ENCODE measurements at places on chromosomes 6 and 20. TPM values are rescaled to one million over a fixed set of nuclear protein-coding genes. Genes with fewer than 3 reads are reported as not detected.
A peak's percentile ranks its signal among the peaks of the same experiment; 100 is the strongest.

GRCh38 chr20:15986690-15987089 is 586.6 kb downstream of the KIF16B start:
- DNase-seq, result no peak

FHL5 gene
- total RNA-seq, result 3.4 TPM

HLA-DOA gene
- total RNA-seq, result 4.7 TPM

DNA sequence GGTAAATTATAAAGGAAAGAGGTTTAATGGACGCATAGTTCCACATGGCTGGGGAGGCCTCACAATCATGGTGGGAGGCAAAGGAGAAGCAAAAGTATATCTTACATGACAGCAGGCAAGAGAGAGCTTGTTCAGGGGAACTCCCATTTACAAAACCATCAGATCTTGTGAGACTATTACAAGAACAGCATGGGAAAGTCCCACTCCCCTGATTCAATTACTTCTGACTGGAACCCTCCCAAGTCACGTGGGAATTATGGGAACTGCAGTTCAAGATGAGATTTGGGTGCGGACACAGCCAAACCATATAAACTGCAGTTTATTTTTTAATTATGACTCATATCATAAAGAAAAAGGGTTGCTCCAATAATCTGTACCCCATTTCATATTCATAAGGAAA is 22.3 kb upstream of the HLA-DQA2 start:
- DNase-seq, result no peak

DNA sequence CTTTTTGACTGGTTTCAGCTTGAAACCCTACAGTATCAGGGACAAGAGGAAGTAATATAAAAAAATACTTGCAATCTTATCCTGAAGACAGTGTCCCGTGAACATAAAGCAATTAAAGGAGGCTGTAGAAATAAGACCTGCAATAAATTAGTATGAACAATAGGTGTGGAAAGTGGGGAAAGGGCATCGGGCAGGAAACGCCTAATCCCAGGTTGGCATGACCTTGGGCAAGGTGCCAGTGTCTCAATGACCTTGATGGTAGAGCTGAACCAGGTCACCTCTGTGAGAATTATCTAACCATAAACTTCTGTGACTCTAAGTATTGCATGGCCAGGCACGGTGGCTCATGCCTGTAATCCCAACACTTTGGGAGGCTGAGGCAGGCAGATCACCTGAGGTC is 115.2 kb downstream of the LY86 start:
- DNase-seq, result peak; percentile 95

- no peak for DNase-seq
These were observed 627.5 kb downstream of the PRKN start for GRCh38 chr6:162100096-162100495.

RIOK1 gene
- total RNA-seq, result 15.6 TPM

DNA sequence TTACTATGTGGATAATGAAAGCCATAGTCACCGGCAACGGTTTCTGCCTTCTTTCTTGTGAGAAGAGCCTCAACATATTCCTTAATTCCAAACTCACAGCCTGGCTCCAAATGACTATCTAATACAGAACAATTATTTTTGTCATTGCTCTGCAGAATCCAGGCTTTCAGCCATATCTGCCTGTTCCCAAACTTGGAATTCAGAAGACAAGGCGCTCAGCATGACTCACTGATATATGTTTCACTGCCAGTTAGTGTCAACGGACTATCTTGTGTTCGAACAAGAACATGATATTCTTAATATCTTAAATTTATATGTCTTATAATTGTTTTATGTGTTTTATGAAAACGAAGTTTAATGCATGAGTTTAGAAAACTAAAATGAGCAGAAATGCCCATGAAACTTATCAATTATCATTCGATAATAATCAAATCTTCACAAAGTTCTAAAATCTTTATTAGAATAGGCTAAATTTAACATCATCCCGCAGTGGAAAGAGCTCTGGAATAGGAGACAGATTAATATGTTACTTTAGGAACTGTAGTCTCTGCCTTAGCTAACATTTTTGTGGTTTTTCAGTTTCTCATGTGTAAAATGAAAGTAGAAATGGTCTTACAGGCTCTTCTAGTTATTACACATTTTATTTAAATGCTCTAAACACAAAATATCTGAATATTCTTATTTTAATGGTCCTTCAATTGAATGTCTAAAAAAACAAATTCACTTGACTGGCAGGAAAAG is 669.3 kb upstream of the GJE1 start:
- no peak for DNase-seq

DNA sequence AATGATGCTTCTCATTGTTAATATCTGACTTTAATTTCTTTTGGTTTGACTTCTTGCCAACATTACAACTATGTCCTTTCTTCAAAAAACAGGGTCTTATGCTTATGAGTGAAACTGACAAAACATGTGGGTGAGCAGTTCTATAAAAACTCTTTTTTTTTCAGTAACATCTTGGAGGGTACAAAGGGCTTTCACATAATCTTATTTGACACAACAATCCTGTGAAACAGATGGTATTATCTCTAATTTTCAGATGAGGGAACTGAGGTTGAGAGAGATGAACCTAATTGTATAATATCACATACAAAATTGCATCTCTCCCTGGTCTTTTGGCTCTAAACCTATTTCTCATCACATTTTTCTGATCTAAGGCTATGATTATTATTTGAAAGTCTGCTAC is 38.3 kb downstream of the MAPK14 start:
- DNase-seq, result no peak

DNA sequence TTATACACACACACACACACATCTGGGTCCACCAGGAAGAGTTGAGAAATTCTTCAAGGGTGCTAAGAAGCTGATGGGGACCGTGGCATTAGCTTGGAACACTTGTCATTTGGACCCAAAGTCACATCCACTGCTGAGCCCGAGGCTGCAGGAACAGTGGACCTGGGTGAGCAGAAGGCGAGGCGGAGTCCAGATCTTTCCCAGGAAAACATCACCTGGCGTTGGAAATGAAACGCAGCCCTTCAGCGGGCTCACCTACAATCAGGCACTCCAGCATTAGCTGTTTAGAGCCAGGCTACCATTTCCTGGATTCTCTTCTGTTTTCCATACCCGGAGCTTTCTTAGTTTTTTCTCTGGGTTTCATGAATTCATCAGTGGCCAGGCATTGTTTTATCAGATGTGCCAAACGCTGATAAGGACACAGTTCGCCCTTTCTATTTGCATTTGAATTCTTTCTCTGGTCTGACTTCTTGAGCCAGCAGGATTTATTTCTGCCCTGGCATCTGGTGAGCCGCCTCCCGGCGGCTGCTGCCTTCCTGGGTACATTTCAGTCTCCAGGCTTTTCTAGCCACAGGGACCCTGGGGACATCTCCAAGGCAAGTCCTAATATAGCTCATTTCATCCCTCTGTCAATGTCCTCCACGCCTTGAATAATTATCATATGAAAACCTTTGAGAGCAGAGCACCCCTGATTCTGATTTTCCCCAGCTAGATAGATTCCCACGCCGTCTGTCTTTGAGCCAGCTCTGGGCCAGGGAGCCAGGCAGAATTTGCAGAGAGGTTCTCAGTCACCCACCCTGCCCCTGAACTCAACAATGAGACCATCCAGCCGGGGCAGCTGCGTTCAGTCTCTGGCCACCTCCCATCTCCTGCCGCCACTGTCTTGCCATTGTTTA is 170.9 kb downstream of the TTLL2 start:
- no peak for DNase-seq

DYNLT2 gene
- 1.6 TPM for total RNA-seq

DNA sequence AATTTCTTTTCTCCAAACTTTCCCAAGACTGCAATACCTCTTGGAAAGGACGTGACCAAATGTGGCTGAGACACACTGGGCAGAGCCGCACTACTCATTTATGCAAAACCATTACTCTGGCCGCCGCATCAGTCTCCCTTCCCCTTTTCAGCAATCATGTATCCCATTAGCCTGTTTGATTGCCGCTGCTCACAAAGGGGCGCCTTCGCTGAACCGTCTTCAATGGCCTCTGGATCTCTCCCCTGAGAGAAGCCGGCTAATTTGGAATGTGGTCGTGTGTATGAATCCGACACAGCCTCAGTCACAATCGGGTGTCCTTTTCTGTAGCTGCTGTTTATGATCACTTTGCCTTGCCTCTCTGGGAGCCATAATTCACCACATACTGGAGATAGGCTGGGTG is 361.1 kb downstream of the ZFAND3 start:
- no peak for DNase-seq

BANF2 gene
- not detected for total RNA-seq

EPPIN gene
- not detected for total RNA-seq

DNA sequence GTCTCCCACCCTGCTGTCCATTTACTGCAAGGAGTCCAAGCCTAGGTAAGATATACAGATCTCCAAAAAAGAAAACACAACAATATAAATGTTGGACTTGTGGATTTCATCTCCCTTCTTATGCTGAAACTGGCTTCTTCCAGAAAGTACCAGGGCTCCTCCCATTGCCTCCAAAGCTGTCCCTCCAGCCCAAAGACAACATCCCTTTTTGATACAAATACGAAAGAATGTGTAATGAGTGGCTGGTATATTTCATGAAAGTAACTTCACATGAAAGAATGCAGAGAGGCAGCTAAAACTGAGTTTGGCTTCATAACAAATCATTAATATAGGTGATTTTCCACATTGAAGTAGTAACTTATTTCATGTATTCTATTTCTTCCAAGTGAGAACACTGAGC is 7.9 kb downstream of the MAFB start:
- DNase-seq, result no peak

GRCh38 chr6:43290339-43290904 is 7.6 kb upstream of the SLC22A7 start:
- DNase-seq, result no peak

CALHM6 gene
- total RNA-seq, result 4.2 TPM

DNA sequence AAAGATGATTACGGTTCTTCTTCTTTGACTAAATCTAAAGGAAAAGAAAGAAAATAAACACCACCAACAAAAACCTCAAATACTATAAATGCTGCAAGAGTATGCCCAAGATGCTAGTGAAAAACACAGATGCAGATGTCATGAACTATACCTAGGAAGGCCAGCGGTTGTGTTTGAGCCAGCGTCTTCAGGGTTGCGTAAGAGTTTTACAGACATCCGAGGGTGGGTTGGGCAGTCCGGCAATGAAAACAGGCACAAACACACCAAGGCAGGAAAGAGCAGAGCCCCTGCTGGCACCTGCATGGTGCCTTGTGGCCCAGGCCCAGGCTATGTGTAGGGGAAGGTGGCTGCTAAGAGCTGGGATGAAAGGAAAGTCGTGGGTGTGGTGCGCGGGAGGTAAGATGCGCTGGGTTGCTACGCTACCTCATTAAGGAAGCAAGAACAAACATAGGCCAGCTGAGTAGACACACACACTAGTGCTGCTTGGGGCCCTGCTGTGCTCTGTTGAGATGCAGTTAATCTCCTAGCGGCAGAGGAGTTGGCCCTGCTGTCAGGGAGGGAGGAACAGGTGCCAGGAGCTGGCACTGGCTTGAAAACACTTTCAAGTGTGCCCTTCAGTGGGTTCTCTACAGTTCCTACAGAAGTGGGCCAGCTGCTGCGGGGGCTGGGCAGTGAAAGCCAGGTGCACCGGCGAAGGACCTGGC is 170.2 kb upstream of the PLN start:
- DNase-seq, result no peak

- peak; percentile 18 for DNase-seq
These were observed 46.3 kb downstream of the MCM8 start for GRCh38 chr20:5996765-5997164.

GRCh38 chr20:10661261-10661660 is 12.5 kb downstream of the JAG1 start:
- DNase-seq, result no peak

LIME1 gene
- 13.4 TPM for total RNA-seq

- DNase-seq, result no peak
These were observed 621.0 kb downstream of the PKHD1 start for GRCh38 chr6:51466427-51466826.

- DNase-seq, result no peak
These were observed 67.5 kb downstream of the BFSP1 start for GRCh38 chr20:17463711-17464110.
